Bronchus fibroblast of lung (primary cell): ENCODE measurements at places on chromosomes 12 and 14. TPM values are rescaled to one million over a fixed set of nuclear protein-coding genes. Genes with fewer than 3 reads are reported as not detected.

DPPA3 gene
- total RNA-seq: not detected in 2 replicates

LRRC10 gene
- total RNA-seq: not detected in 2 replicates

LRTM2 gene
- not detected in 2 replicates for total RNA-seq

ARHGEF25 gene
- total RNA-seq: 15.6 and 16.5 TPM in 2 replicates

DTX1 gene
- total RNA-seq: 0.30 TPM in 1 of 2 replicates, not detected in the other
